Activated CD4-positive, alpha-beta T cell treated with anti-CD3 and anti-CD28 coated beads, Interleukin-2, amount 10 ng/mL, durations not matched to agents 7 days and 5 days (primary cell): ENCODE measurements at places on chromosomes 5 and 9. TPM values are rescaled to one million over a fixed set of nuclear protein-coding genes. Genes with fewer than 3 reads are reported as not detected.

GRCh38 chr9:136245219-136246150 lies at the start of gene QSOX2:
TSS of gene QSOX2 (minus strand) at chr9:136245812. CDS start at chr9:136245803, 9 bp downstream.
- peaks cover 29% of the 10 kb centered on the region for H3K4me1 ChIP-seq
- peak within 1 kb of the TSS; percentile 92 for H3K27ac ChIP-seq
- peak within 1 kb of the TSS; percentile 91 for H3K4me3 ChIP-seq
- DNase-seq: peak; percentile 82

GRCh38 chr5:98936948-98937715 lies 8.3 kb upstream of the CHD1 start:
- DNase-seq: no peak
- no peak overlapping the region for H3K27ac ChIP-seq
- H3K36me3 ChIP-seq: peaks cover 9% of the 10 kb centered on the region
- no peaks in the 10 kb centered on the region for H3K27me3 ChIP-seq
- H3K4me3 ChIP-seq: no peak overlapping the region

GRCh38 chr9:125696106-125696647 lies 10.8 kb downstream of the MAPKAP1 start:
- peaks cover 4% of the 10 kb centered on the region for H3K36me3 ChIP-seq
- H3K4me1 ChIP-seq: peaks cover 4% of the 10 kb centered on the region
- DNase-seq: no peak
- H3K27ac ChIP-seq: no peak overlapping the region
- H3K4me3 ChIP-seq: no peak overlapping the region
- H3K27me3 ChIP-seq: no peaks in the 10 kb centered on the region

DNA sequence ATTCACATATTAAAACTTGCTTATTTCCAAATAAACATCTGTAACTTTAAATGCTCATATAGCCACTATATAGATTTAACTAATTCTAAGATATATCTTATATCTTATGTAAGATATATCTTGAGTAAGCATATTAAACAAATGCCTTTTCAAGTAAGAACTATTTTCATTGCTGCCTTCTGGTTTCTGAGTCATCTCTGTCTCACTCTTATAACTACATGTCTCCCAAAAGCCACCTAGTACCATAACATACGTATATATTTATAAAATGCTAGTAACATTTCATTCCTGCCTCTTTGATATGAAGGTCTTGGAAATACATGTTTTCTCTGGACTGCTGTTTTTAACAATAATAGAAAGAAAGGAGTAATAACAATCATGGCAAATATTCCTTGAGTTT lies 429.5 kb downstream of the DTWD2 start:
- no peak overlapping the region for H3K27ac ChIP-seq
- no peak for DNase-seq
- no peaks in the 10 kb centered on the region for H3K27me3 ChIP-seq
- H3K4me1 ChIP-seq: no peaks in the 10 kb centered on the region
- no peak overlapping the region for H3K4me3 ChIP-seq

DNA sequence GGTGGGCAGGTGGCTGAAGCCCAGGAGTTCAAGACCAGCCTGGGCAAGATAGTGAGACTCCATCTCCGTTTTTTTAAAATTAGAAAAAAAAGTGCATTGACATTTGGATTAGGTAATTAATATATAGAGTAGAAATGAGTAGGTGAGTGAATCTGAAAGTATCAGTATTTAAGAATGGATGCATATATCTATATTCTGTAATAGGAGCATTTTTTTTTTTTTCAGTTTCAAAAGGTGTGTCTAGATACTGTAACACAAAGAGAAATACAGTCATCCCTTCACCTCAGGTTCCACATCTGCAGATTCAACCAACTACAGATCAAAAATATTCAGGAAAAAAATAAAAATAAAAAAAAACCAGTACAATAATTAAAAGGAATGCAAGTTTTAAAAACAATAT lies 50.8 kb downstream of the RBM27 start:
- H3K27ac ChIP-seq: no peak overlapping the region
- no peaks in the 10 kb centered on the region for H3K27me3 ChIP-seq
- peaks cover 1% of the 10 kb centered on the region for H3K4me1 ChIP-seq
- no peak overlapping the region for H3K4me3 ChIP-seq
- peaks cover 28% of the 10 kb centered on the region for H3K36me3 ChIP-seq

GRCh38 chr5:34488984-34489383 lies 167.1 kb upstream of the RAI14 start:
- DNase-seq: no peak
- no peaks in the 10 kb centered on the region for H3K4me1 ChIP-seq
- no peak overlapping the region for H3K27ac ChIP-seq

Gene SLC6A18
- total RNA-seq: not detected

Gene ADAMTS6
- total RNA-seq: 2.9 TPM

Gene SIT1
- total RNA-seq: 202 TPM

Gene PCSK5
- total RNA-seq: 3.9 TPM

Gene CYLC2
- total RNA-seq: not detected

Gene CPEB4
- total RNA-seq: 13.9 TPM

DNA sequence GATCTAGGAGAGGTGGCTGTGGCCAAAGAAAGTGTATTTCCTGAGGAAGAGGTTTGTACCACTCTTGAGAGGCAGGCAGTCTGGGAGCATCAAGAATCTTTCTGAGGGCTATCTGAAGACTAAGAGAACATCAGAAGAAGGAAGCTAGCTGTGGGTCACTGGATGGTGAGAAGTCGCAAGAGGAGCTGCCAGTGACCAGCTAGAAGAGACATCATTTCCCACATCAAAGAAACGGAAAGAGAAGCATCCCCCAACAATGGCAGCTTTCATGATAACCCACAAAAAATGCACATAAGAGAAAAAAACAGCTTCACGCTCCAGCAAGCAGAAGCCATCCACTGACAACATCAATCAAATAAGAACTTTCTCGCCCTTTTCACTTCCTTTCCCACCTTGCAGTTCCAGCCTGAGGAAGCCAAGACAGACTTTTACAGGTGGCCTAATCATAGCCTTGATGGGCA lies 25.0 kb upstream of the CEP78 start:
- peaks cover 42% of the 10 kb centered on the region for H3K4me1 ChIP-seq
- peak overlapping the region; percentile 32 for H3K4me3 ChIP-seq

DNA sequence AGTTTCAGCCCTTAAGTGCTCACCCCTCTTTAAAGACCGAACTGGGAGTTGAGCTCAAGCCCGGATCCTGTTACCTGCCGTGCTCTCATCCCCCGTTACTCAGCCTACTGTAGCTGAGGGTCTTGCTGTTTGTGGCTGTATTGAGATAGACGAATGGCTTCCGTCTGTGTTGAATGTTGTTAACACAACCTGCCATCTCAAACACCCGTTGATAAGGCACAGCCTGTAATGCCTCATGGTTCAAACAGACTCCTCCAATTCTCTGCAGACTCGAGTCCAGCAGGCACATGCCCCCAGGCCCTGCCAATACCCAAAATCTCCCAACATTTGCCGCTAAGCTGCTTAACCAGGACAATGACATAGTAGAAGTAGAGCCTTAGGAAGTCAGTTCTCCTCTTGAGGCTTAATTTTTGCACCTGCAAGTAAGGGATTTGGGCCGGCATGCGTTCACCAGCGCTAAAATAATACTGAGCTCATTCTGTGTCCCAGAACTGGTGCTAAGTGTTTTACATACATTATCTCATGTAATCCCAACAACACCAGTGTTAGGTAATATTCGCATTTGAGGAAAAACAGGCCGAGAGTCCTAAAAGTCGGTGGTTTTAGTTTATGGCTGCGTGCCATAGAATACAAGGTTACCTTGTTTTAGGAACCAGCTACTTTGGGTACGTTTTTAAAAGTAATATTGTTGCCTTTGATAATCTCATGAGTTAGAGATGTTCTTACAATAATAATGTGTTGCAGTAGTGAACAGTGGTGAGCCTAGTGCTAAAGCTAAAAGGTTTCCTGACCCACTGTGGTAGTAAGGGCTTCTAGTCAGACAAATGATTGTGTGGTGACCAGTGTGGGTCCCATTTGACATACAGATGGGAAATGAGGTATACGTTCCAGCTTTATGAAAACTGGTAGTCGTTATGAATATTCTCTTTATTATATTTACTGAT lies 1.5 kb upstream of the RFX3 start:
- H3K27me3 ChIP-seq: no peaks in the 10 kb centered on the region
- H3K4me3 ChIP-seq: peak overlapping the region; percentile 96
- DNase-seq: peak; percentile 11
- H3K36me3 ChIP-seq: peaks cover 29% of the 10 kb centered on the region
- H3K27ac ChIP-seq: peak overlapping the region; percentile 100

Gene FST
- not detected for total RNA-seq

DNA sequence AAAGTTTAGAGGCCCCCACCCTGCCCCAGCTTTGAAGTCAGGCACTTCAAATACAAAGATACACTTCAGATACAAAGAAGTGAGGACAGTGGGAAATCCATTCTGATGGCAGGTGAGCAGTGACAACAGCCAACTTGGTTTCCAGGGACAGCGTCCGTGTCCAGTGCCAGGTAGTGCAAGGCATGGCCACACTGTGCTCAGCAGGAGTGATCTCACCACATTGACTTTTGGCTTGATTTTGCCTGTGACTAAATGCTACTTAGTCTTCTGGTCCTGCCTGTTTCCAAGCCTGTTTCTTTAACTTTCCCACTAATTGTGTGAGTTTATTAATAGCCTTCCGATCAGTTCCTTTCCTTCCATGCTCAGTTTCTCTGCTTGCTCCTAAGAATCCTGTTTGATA lies 72.6 kb upstream of the PALM2AKAP2 start:
- H3K27me3 ChIP-seq: peaks cover 8% of the 10 kb centered on the region
- H3K36me3 ChIP-seq: no peaks in the 10 kb centered on the region
- DNase-seq: no peak
- H3K27ac ChIP-seq: no peak overlapping the region
- no peak overlapping the region for H3K4me3 ChIP-seq

DNA sequence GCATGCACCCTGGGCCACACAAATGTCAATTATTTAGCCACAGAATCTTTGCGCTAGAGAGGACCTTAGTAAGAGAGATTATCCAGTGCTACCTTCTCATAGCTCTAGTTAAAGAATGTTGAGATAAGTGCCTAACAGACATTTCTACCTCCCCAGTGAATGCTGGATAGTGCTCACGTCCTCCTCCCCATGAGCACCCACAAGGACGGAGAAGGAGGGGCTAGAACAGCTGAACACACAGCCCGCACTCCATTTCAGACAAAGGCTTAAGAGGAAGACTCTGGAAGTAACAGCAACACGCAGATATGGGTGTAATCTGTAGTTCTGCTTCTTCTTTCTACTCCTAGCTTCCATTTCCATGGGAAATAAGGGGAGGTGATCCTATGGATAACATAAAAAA lies 120.5 kb downstream of the FEM1C start:
- no peak overlapping the region for H3K27ac ChIP-seq
- peaks cover 2% of the 10 kb centered on the region for H3K27me3 ChIP-seq
- no peaks in the 10 kb centered on the region for H3K4me1 ChIP-seq
- no peaks in the 10 kb centered on the region for H3K36me3 ChIP-seq
- no peak overlapping the region for H3K4me3 ChIP-seq

GRCh38 chr5:135318924-135319323 lies 80.1 kb downstream of the MACROH2A1 start:
- H3K36me3 ChIP-seq: no peaks in the 10 kb centered on the region
- H3K27me3 ChIP-seq: no peaks in the 10 kb centered on the region
- H3K4me3 ChIP-seq: no peak overlapping the region
- no peak for DNase-seq
- H3K4me1 ChIP-seq: peaks cover 23% of the 10 kb centered on the region

GRCh38 chr5:172438319-172438668 lies 16.0 kb downstream of the SH3PXD2B start:
- peaks cover 4% of the 10 kb centered on the region for H3K4me1 ChIP-seq
- no peak overlapping the region for H3K27ac ChIP-seq
- H3K4me3 ChIP-seq: no peak overlapping the region
- peaks cover 6% of the 10 kb centered on the region for H3K27me3 ChIP-seq
- no peaks in the 10 kb centered on the region for H3K36me3 ChIP-seq
- no peak for DNase-seq

DNA sequence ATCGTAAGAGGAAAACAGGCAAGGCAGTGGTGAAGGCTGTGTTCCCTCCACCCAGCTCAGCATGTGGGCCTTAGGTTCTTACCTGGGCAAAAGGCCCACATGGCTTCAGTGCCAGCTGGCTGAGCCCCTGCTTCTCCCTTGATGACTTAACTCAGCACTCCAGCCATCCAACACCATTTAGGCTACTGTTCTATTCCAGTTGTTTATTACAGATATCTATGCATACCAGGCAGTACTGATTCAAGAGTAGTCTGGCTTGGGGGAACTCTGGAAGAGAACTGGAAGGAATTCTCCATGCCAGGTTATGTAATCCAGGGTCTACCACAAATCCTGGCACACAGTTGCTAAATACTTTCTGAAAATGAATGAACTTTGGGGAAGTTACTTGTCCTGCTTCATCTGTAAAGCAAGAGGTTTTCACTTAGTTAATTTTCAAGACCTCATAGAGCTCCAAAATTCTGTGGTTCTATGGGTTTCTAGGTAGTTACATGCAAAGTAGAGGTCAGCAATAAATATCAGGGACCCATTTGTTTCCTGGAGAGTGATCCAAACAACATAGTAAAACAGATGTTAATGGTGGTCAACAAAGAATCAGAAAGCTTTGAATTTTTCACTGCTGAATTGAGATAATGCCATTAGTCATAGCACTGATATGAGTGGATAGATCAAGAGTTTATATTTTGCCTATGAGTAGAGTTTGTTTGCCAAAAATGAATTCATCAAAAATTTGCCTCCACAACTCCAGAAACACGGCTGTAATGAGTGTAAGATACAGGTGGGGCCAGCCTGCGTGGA lies 88.2 kb upstream of the OSMR start:
- no peaks in the 10 kb centered on the region for H3K4me1 ChIP-seq
- H3K27ac ChIP-seq: no peak overlapping the region
- H3K27me3 ChIP-seq: peaks cover 22% of the 10 kb centered on the region
- DNase-seq: no peak
- no peaks in the 10 kb centered on the region for H3K36me3 ChIP-seq
- no peak overlapping the region for H3K4me3 ChIP-seq

- no peaks in the 10 kb centered on the region for H3K36me3 ChIP-seq
- no peaks in the 10 kb centered on the region for H3K4me1 ChIP-seq
- DNase-seq: no peak
- H3K27ac ChIP-seq: no peak overlapping the region
Observed at GRCh38 chr5:180395540-180396274, 42.6 kb upstream of the GFPT2 start.

DNA sequence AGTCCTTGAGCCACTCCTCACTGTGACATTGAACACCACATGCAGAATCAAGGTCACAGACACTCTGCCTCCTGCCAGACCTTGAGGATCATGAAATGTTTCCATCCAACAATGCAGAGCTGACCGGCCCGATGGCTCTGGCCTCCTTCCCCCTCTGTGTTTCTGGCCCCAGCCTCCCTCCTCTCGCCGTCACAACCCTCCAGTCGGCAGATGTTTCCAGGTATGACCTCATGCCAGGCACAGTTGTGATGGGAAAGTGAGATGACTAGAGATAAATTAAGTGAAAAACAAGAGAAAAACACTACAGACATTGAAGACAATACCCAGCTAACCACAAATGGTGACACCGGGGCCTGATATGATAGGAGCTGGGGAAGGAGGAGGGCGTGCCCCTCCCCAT lies 9.8 kb downstream of the NTNG2 start:
- DNase-seq: no peak
- H3K27me3 ChIP-seq: peaks cover 11% of the 10 kb centered on the region
- no peaks in the 10 kb centered on the region for H3K36me3 ChIP-seq
- no peaks in the 10 kb centered on the region for H3K4me1 ChIP-seq
- no peak overlapping the region for H3K4me3 ChIP-seq

Gene CDKN2B
- 0.65 TPM for total RNA-seq

Gene DOCK2
- total RNA-seq: 270 TPM

Gene CLPTM1L
- total RNA-seq: 123 TPM
